Caudate nucleus (tissue), 63 donors: ENCODE measurements at places on chromosomes 1 and 21.

DNA sequence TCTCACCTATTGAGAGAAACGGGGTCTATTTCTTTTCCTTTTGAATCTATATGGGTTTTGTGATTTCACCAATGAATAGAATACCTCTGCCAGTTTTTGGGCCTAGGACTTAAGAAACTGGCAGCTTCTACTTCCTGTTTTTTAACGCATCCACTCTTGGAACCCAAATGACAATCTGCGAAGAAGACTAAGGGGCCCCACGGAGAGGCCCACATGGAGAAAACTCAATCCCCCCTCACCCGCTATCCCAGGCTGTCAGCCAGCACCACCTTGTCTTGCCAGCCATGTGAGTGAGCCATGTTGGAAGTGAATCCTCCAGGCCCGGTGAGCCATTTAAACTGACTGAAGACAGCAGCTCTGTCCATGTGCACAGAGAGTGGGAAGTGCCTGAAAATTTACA is 3.6 kb upstream of the HENMT1 start:
- DNase-seq = no peak

DNA sequence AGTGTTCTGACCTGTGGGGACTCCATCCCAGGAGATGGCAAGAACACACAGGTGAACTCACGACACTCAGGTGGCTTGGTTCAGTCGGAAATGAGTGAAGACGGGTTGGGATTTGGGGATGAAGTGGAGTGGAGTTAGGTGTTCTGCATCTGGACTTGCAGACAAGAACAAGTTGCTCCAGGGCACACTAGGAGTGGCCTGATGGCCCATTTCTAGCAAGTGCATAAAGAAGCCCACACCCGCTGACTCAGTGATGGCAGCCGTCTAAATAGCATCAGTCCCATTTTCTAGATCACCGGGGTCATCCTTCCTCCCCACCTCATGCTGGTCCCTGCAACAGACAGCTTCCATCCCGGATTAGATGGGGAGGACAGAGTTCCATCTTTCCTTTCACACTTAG is 278.4 kb downstream of the C1orf94 start:
- no peak for DNase-seq

DNA sequence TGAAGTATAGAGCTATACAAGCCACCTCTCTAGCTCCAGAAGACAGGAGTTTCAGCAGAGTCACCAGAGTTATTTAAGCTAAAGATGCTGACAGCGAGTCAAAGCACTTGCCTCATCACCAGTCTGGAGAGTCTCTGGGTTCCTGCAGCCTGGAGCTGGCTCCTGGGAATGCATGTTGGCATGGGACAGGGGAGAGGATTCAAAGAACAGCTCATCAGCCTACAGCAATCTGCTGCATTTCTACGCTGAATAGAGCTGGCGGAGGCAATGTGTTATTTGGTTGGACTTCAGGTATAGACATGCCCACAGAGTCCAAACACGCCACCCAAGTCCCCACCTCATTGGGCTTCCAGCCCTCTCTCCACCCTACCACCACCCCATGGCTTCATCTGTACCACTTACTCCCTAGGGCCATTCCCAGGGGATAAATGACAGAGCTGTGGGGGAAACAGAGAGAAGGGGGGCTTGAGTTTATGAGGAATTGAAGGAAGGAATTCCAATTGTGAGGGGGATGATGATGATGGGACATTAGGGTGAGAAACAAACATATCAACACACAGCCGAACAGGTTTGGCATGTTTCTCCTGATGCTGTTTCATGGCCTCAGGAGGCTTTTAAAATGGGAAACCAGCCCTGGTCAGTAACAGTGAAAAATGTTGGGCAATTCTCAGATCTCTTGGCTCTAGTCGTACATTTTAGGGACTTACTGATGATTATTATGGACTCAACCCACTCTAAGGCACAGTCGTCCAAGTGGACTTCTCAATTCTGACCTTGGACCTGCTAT is 58.4 kb downstream of the PLEKHA6 start:
- DNase-seq = no peak

DNA sequence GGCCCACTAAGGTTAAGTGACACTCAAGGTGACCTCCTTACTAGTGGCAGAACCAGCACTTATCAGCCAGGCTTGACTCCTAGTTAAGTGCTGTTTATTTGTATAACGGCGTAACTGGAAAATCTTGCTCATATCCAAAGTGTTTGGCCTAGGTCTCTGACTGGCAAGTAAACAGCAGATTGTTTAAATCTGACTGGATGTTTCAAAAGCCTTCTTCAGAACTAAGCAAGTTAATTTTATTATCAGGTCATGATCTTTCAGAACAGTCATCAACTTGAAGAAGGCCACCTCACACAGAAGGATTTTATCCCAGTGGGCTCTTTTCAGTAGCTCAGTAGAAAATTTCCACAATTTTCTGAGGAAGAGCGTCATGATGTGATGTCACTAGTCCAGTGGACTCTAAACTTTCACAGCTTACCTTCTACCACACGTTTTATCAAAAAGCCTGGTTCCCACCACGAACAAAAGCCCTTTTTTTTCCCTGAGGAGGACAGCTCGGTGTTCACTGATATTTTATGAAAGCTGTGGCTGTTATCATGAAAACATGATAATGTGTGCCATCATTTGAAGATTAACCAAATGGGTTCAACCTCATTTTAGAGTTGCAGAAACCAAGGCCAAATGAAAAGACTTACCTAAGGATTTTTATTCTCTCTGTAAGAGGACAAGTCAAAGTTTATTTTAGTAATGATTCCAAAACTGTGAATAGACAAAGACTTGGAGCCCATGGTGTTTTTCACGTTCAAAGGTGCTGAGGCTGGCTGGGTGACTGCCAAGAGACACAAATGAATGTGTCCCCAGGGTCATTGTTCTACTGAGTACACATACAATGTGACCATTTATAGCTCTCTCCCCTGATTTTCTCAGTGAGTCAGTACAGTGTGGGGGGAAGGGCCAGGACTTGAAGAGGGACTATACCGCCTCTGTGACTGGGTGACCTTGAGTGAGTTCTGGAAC is 9.1 kb downstream of the SGIP1 start:
- peak; percentile 16 for DNase-seq

DNA sequence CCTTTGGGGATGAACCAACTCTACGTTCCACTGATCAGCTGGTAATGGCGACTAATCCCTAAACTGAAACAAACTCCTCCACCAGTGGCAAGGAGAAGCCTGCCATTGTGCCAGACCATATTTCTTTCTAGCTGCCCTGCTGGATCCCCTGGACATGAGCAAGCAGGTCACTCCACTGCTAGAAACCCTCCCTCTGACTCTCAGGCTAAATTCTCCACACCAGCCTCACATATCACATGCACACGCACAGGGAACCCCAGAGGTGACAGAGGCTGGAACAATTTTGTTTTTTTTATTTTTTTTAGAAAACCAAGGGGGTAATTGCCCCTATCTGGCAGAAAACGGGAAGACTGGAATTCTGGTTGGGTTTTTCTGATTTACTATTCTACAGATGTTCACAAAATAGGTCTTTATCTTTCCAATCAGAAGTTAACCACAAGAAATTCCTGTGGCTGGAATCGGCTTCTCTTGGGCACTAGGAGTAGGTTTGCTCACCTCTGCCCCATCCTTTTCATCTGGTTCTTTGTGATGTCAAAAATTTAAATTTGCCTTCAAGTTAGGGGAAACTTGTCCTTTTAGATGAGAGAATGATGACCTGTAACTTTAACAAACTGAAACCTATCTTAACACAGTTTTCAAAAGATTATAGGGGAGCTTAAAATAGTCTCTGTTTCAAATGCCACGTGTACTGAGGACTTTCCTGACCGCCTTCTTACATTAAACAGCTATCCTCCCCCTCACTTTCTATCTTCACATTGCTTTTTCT is 258.1 kb downstream of the SDCCAG8 start:
- DNase-seq = no peak

DNA sequence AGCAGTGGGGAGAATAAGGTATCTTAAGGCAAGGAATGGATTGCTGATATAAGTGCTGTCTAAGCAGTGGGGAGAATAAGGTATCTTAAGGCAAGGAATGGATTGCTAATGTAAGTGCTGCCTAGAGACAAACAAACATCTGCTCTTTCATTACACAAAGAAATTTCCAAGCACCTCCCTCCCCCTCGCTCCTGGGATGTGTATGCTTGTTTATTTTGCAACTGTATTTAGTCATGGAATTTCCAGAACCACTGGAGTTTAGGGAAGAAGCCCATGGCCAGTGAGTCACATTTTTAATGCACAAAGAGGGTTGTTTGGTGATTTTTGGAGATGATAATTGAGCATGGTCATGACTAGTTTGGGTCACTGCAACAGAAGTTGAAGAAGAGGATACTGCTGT is 21.5 kb downstream of the PDPN start:
- DNase-seq = no peak

- no peak for DNase-seq
Observed at GRCh38 chr1:212178851-212179250, 106.4 kb upstream of the PPP2R5A start.
